ENCODE measurements at places on chromosomes 2 and 18.

DNA sequence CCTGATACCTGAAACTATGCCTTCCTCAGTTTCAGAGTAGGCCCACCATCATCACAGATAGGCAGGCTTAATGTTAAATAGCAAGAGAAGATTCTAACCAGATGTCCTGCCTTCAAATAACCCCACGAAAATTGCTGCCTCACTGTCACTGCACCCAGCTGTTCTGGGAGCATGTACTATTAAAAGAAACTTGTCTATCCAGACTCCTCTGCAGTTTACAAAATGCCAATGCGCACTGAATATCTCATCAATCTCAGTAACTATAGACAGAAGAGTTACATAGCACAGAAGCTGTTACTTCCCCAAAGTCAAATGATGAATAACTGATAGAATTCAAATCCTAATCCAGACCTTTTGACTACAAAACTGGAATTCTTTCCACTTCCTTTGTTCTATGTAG lies 43.9 kb downstream of the WDR75 start:
- DNase-seq: no peak

DNA sequence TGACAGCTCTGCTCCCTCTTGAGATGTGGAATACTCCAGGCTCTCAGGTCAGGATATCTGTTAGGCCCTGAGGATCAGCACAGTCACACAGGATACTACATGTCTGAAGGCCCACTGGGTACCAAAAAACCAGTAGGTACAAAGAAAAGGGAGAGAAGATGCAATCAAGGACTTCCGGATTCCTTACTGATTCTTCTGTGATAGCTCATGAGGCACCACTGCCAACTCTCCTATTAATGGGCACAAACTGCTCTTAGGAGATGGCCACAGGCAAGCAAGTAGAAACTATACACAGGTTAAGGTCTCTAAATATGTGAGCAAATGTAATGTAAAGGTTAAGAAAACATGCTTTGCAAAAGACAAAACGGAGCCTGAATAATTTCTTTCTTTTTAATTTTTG lies 3.5 kb downstream of the TMEM127 start:
- no peak for DNase-seq

GRCh38 chr2:11983401-11983800 lies 237.0 kb downstream of the LPIN1 start:
- no peak for DNase-seq

- no peak for DNase-seq
Measured at GRCh38 chr2:222796413-222797103, 64.3 kb upstream of the ACSL3 start.

DNA sequence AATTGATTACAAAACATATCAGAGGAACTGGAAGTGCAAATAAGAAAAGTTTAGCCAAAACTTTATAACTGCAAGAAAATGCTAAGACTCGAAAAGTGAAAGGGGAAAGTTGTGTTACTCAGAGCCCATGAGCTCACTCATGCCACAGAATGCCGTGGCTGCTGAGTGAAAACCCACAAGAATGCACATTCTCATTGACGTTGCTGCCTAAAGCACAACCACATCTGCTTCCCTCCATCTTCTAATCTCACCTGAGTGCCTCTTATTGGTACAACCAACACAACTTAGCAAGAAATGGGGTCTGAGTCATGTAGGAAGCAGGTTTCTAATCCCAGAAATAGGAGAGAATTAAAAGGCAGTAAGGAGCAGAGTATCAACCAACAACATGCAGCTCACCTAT lies 259.7 kb downstream of the LNPK start:
- no peak for DNase-seq

GRCh38 chr2:27736031-27736889 lies 35.3 kb upstream of the MRPL33 start:
- no peak for DNase-seq

GRCh38 chr2:66334237-66335029 lies 100.5 kb upstream of the MEIS1 start:
- no peak for DNase-seq

DNA sequence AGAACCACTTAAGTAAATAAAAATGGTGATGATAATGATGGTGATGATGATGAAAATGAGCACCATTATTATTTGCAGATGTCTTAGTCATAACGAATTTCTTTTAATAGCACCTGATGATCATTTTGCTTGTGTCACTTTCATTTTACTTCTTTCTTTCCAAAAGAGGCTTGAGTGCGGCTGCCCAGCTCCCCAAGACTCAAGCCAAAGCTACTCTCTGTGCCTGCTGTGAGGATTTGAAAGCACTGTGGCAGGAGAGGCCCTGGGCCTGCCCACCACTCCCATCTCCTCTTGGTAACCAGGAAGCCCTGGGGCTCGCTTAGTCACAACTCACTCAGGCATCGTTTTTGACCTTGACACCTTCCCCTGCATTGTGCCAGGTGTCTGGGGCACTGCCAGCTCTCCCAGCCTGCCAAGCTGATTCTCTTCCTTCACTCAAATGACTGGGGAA lies 41.2 kb downstream of the RPL37A start:
- DNase-seq: no peak

GRCh38 chr2:207698301-207698700 lies 13.1 kb upstream of the CCNYL1 start:
- no peak for DNase-seq

GRCh38 chr2:20580690-20581437 lies 70.0 kb downstream of the HS1BP3 start:
- DNase-seq: no peak

GRCh38 chr18:50981381-50981780 lies 13.5 kb downstream of the ELAC1 start:
- DNase-seq: no peak

DNA sequence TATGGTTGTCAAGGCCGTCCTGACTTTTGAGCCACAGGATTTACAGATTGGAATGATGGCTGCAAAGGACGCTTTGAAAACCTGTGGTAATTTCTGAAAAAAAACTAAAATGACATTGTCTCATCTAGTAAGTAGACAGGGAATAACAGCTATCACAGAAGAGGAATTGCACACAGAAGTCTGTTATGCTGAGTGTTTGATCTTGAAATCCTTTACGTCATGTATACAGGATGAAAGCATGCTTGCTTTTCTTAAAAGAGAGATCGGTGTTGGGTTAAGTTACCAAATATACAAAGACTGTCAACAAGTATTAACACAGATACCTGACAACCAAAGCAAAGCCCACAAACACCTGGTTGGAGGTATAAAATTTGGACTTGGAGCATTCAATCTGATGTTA lies 12.6 kb upstream of the SRSF7 start:
- DNase-seq: no peak

GRCh38 chr2:82735336-82735735 lies 1723.7 kb downstream of the SUCLG1 start:
- no peak for DNase-seq

DNA sequence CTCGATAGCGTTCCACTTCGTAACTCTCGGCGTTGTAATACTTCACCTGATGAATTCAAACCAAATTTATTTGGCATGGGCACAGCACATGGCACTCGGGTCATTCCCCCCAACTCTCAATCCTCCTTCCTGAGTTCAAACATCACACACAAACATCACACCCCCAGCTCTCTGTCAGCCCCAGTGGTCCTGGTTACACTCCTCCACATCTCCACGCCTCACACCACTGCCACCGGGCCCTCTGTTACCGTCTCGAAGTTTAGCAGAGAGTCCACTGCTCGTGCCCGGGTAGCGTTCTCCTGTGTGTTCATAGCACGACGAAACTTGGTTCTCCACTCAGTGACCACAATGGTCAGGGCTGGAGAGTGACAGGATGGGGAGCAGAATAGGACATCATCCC lies 4.6 kb downstream of the ABCB6 start:
- no peak for DNase-seq

GRCh38 chr18:56569416-56569815 lies 69.0 kb downstream of the TXNL1 start:
- DNase-seq: no peak

- DNase-seq: no peak
Measured at GRCh38 chr2:238202326-238203093, 985 bp downstream of the ILKAP start.

GRCh38 chr2:183093857-183094657 lies 15.5 kb downstream of the DUSP19 start:
- DNase-seq: no peak

GRCh38 chr2:225276207-225276606 lies 123.3 kb upstream of the NYAP2 start:
- no peak for DNase-seq

- no peak for DNase-seq
Measured at GRCh38 chr2:26649992-26650712, 9.0 kb upstream of the CIB4 start.

GRCh38 chr2:223589901-223590300 lies 12.3 kb downstream of the SCG2 start:
- DNase-seq: no peak

GRCh38 chr18:27382567-27383216 lies 197.6 kb upstream of the CHST9 start:
- DNase-seq: no peak

DNA sequence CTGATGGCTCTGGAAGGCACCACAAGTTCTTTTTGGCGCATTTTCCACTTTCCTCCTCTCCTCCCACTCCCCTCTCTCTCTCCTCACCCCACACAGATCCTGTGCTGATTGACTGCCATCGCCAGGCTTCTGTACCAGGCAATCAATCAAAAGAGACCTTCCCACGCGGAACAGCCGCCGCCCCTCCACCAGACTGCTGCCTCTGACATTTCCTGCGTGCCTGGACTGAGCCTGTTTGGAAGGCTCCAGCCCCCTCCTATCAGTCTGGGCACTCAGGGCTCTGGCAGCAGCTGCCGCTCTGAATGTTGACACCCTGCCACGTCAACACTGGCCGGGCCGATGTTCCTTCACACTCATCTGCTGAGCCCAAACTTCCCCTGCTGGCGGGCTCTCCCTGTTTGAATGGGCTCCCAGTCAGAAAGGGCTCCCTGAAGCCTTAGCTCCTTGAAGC lies 467.7 kb downstream of the EPHA4 start:
- no peak for DNase-seq

GRCh38 chr2:138221358-138221757 lies 257.1 kb downstream of the HNMT start:
- DNase-seq: no peak

DNA sequence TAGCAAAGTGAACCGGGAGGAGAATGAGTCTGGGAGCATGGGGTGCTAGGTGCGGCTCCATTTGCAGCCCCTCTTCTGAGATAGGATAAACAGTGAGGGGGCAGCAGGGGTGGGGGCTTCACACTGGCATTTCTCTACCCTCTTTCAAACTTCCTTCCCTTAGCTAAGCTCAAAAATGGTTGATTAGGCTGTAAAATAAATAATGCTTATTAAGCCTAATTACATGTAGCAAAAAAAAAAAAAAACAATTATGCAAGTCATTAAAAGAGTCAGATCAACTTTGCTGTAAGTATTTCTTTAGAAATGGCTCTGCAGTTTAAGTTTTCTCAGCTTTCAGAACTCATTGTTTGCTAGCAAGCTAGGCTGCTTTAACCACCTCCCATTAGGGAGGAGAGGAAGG lies 182.7 kb upstream of the FBXO11 start:
- DNase-seq: no peak

DNA sequence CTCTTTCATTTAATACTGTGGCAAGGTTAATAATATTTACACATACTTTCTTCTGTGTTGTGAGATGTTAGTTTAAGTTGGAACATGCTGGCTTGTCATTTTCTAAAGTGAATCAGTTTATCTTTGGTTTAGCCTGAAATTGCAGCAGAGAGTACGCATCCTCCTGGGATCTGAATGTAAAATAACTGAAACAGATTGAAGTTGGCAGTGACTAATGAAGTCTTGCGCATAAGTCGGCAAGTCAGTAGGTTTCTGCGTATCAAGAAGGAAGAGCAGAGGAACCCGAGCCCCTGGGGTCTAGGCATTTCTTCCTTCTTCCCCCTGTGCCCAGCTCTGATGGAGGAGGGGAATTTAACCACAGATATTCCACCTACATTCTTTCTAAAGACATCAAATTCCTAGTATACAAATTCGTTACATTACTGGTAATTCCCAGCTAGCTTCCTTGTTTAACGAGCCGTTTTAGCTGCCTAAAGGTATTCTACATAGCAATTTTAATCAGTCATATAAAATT lies 392.1 kb upstream of the RAB12 start:
- no peak for DNase-seq

GRCh38 chr2:168992591-168993349 lies 38.4 kb downstream of the ABCB11 start:
- DNase-seq: no peak

GRCh38 chr2:40373111-40373510 lies 78.8 kb downstream of the SLC8A1 start:
- DNase-seq: no peak

DNA sequence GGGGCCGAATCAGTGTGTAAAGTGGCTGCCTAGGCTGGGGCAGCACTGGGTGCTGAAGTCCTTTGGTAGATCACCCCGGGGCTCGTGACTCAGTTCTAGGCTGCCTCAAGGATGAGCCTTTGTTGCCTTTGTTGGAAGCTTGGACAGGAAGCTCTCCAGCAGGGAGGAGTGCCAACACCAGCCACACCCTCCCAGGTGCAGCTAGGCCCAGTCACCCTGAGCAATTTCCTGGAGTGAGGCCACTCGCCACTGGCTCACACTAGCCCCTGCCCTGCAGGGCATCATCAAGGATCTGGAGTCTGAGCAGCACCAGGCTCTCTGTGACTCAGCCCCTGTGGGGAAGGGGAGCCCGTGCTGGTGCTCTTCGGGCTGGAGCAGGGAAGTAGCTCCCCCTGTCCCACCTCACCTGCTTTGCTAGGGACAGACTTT lies 6.7 kb upstream of the SDC1 start:
- DNase-seq: no peak

GRCh38 chr18:68960355-68960754 lies 162.5 kb downstream of the CCDC102B start:
- DNase-seq: no peak

GRCh38 chr2:113977060-113977659 lies 87.3 kb downstream of the ACTR3 start:
- DNase-seq: no peak

- no peak for DNase-seq
Measured at GRCh38 chr2:119838179-119838578, 78.5 kb downstream of the PTPN4 start.

Measured in T follicular helper cell (primary cell).